Mucosa of gallbladder (tissue), 1 donor: ENCODE measurements at places on chromosomes 13 and 19. TPM values are rescaled to one million over a fixed set of nuclear protein-coding genes. Genes with fewer than 3 reads are reported as not detected.

The C19orf12 gene
- total RNA-seq, result 22.8 TPM

The ERICH6B gene
- not detected for total RNA-seq

The NMRK2 gene
- not detected for total RNA-seq

The KL gene
- total RNA-seq, result 1.8 TPM

The ZNF700 gene
- 15.9 TPM for total RNA-seq

The MAP1S gene
- 92.3 TPM for total RNA-seq

The LAIR1 gene
- total RNA-seq, result 36.1 TPM

The CEACAM21 gene
- total RNA-seq, result 2.4 TPM

The ITGBL1 gene
- 16.2 TPM for total RNA-seq

The TEX26 gene
- total RNA-seq, result 0.26 TPM

The PLIN5 gene
- 13.6 TPM for total RNA-seq

The C19orf73 gene
- total RNA-seq, result 2.7 TPM

The PPM1N gene
- total RNA-seq, result 2.2 TPM

The PABPC3 gene
- 0.14 TPM for total RNA-seq

The OVOL3 gene
- total RNA-seq, result not detected

The TBCB gene
- total RNA-seq, result 132 TPM

The OR10H5 gene
- not detected for total RNA-seq

The ZNF132 gene
- 12.1 TPM for total RNA-seq

The FPR2 gene
- total RNA-seq, result not detected

The ZNF530 gene
- total RNA-seq, result 5.1 TPM

The PSG2 gene
- total RNA-seq, result not detected

The LMTK3 gene
- total RNA-seq, result 21.0 TPM

The VSTM1 gene
- not detected for total RNA-seq

The FXYD1 gene
- total RNA-seq, result 94.0 TPM

The ZNF121 gene
- total RNA-seq, result 24.3 TPM

The FAM216B gene
- total RNA-seq, result not detected

The KLK2 gene
- not detected for total RNA-seq

The SIGLEC5 gene
- total RNA-seq, result 1.1 TPM

The ZNF177 gene
- 3.4 TPM for total RNA-seq

The GPR12 gene
- not detected for total RNA-seq

The PEG3 gene
- total RNA-seq, result 7.7 TPM

The ZNF283 gene
- 10.3 TPM for total RNA-seq

The CEACAM20 gene
- total RNA-seq, result 0.12 TPM

The ZNF728 gene
- total RNA-seq, result 1.3 TPM

The KISS1R gene
- total RNA-seq, result 0.17 TPM

The COX7A1 gene
- total RNA-seq, result 55.7 TPM

The SERP2 gene
- total RNA-seq, result 3.7 TPM

The SLC25A41 gene
- 0.72 TPM for total RNA-seq

The CLIP3 gene
- total RNA-seq, result 74.0 TPM

The ADM5 gene
- 1.3 TPM for total RNA-seq

The SIGLEC8 gene
- total RNA-seq, result 11.0 TPM

The PCSK4 gene
- total RNA-seq, result 11.7 TPM

The NUP62 gene
- total RNA-seq, result 45.9 TPM

The IL4I1 gene
- 0.81 TPM for total RNA-seq

The JSRP1 gene
- 0.17 TPM for total RNA-seq

The SLC6A16 gene
- 0.86 TPM for total RNA-seq

The CYP4F2 gene
- 66.6 TPM for total RNA-seq

The SWSAP1 gene
- 4.9 TPM for total RNA-seq
